K562 (cell line): ENCODE measurements at places on chromosomes 1 and 21.
A peak's percentile ranks its signal among the peaks of the same experiment; 100 is the strongest.

DNA sequence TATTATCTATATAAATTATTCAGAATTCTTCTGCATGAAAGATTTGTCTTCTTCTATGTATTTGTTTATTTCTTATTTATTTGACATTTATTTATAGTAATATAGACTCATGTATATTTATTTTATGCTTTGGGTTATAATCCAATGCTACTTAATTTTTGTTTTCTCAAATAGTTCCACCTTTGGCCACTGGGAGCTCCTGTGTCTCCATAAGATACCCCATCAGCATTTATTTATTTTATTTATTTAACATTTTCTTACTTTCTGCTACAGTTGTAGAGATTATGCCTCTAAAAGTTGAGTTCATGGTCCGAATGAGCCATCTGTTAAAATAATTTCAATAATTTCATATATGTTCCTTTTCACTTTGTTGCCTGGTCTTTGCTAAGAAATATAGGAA, 289.4 kb downstream of the ADGRL2 start:
- H3K27me3 ChIP-seq = no peaks in the 10 kb centered on the region
- no peaks in the 10 kb centered on the region for H3K36me3 ChIP-seq
- no peak for DNase-seq
- no peaks in the 10 kb centered on the region for H3K4me1 ChIP-seq

DNA sequence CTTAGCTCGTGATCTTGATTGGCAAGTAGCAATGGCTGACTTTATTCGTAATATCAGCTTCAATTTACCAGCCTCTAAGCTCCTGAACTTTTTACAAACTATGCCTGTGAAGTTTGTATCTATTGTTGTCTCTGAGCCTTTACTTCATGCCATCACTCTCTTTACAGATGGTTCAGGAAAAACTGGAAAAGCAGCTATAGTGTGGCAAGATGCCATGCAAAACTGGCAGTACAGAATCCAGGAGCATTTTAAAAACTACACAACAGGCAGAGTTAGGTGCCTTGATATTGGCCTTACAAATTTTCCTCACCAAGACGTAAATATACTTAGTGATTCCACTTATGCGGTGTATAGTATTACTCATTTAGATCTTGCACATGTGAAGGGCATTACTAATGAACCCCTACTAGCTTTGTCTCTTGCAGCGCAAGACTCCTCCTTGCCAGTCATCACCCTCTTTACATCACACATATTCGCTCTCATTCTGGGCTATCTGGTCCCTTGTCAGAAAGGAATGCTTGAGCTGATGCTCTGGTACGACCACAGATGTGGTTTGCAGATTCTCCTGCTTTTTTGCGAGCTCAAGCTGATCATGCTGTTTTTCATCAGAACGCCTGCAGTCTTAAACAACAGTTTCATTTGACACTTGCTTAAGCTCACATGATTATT, 36.3 kb downstream of the CLCA1 start:
- no peak for DNase-seq
- H3K4me3 ChIP-seq = no peak overlapping the region
- H3K4me1 ChIP-seq = no peaks in the 10 kb centered on the region
- H3K27ac ChIP-seq = no peak overlapping the region
- H3K36me3 ChIP-seq = no peaks in the 10 kb centered on the region
- peaks cover 21% of the 10 kb centered on the region for H3K27me3 ChIP-seq

DNA sequence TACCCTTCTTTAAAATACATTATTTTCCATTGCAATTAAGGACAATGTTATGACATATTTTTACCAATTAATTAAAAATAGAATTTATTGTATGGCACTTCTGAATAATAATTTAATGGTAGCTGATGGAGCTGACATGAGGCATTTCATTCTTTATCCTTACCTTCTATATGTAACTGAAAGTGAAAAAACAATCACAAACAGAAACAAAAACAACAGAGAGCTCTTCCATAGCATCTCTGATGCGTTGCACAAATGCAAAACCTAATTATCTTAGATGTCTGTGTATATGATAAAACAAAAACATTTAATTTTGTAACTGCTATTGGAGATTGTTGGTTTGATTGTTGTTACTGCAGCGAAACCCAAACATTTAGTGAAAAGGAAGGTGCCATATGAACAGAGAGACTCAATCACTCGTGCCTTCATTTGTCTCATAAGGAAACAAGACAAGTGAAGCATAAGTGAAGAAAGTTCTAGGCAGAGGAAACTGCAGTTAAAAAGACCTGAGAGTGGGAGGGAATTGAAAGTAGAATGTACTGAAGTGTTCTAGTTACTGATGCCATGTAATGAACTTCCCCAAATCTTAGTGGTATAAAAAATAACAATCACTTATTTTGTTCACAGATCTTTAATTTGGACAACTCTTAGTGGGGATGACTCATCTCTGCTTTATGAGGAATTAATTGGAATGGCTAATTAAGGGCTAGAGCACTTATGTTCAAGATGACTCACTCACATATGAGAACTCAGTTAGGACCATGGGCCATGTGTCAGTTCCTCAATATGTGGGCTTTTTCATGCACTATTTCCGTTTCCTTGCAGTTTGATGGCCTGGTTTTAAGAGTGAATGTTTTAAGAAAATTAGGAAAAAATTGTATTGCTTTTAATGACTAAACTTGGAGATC, 245.0 kb upstream of the OLFM3 start:
- H3K4me3 ChIP-seq = no peak overlapping the region
- H3K36me3 ChIP-seq = no peaks in the 10 kb centered on the region
- DNase-seq = no peak
- no peak overlapping the region for H3K27ac ChIP-seq
- no peaks in the 10 kb centered on the region for H3K27me3 ChIP-seq
- no peaks in the 10 kb centered on the region for H3K4me1 ChIP-seq

DNA sequence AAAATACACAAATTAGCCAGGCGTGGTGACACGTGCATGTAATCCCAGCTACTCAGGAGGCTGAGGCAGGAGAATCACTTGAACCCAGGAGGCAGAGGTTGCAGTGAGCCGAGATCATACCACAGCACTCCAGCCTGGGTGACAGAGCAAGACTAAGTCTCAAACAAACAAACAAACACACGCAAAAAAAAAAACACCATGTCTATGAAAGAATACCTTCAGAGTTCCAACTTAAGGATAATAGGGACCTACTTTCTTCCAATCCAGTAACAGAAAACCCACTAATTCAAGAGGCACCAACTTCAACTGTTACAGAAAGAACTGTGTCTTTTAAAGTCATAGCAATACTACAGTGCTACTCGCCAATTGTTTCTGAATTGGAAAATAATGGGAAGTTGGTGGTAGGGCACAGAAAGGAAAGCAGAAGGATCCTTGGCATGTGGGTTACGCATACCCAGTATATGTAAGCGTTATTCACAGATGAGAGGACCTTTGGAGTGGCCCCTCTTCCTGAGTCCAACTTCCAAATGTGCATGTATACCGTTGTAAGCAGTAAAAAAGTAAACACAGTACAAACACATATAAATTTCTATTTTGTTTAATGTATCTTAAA, 87.0 kb downstream of the ACBD6 start:
- H3K4me1 ChIP-seq = no peaks in the 10 kb centered on the region
- no peak overlapping the region for H3K27ac ChIP-seq

GRCh38 chr1:70896224-70896623, 151.4 kb downstream of the PTGER3 start:
- H3K4me3 ChIP-seq = no peak overlapping the region
- no peak for DNase-seq
- no peaks in the 10 kb centered on the region for H3K36me3 ChIP-seq
- no peak overlapping the region for H3K27ac ChIP-seq
- H3K27me3 ChIP-seq = no peaks in the 10 kb centered on the region

DNA sequence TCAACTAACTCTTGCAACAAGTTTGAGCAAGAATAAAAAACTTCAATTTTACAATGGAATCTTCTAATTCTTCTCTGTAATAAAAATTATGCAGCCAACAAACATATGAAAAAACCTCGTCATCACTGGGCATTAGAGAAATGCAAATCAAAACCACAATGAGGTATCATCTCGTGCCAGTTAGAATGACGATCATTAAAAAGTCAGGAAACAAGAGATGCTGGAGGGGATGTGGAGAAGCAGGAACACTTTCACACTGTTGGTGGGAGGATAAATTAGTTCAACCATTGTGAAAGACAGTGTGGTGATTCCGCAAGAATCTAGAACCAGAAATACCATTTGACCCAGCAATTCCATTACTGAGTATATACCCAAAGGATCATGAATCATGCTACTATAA, 327.5 kb upstream of the LYPLAL1 start:
- H3K27ac ChIP-seq = no peak overlapping the region
- H3K4me3 ChIP-seq = no peak overlapping the region
- no peaks in the 10 kb centered on the region for H3K4me1 ChIP-seq
- no peak for DNase-seq

GRCh38 chr1:6056572-6056948, 10.9 kb downstream of the KCNAB2 start:
- H3K4me1 ChIP-seq = no peaks in the 10 kb centered on the region
- no peaks in the 10 kb centered on the region for H3K36me3 ChIP-seq
- DNase-seq = no peak
- H3K27ac ChIP-seq = no peak overlapping the region

GRCh38 chr1:89170170-89171066, 5.4 kb downstream of the GBP7 start:
- H3K4me3 ChIP-seq = no peak overlapping the region
- H3K36me3 ChIP-seq = no peaks in the 10 kb centered on the region

GRCh38 chr21:45251635-45252447, 35.9 kb downstream of the POFUT2 start:
- DNase-seq = no peak
- no peak overlapping the region for H3K27ac ChIP-seq
- H3K27me3 ChIP-seq = peaks cover 63% of the 10 kb centered on the region
- H3K4me3 ChIP-seq = no peak overlapping the region
- H3K4me1 ChIP-seq = peaks cover 38% of the 10 kb centered on the region

GRCh38 chr1:157580179-157580827, 17.6 kb downstream of the FCRL4 start:
- no peak overlapping the region for H3K27ac ChIP-seq
- peak; percentile 65 for DNase-seq
- no peaks in the 10 kb centered on the region for H3K36me3 ChIP-seq
- peaks cover 5% of the 10 kb centered on the region; the same call in 1 of the 2 replicates for H3K27me3 ChIP-seq
- H3K4me3 ChIP-seq = no peak overlapping the region

DNA sequence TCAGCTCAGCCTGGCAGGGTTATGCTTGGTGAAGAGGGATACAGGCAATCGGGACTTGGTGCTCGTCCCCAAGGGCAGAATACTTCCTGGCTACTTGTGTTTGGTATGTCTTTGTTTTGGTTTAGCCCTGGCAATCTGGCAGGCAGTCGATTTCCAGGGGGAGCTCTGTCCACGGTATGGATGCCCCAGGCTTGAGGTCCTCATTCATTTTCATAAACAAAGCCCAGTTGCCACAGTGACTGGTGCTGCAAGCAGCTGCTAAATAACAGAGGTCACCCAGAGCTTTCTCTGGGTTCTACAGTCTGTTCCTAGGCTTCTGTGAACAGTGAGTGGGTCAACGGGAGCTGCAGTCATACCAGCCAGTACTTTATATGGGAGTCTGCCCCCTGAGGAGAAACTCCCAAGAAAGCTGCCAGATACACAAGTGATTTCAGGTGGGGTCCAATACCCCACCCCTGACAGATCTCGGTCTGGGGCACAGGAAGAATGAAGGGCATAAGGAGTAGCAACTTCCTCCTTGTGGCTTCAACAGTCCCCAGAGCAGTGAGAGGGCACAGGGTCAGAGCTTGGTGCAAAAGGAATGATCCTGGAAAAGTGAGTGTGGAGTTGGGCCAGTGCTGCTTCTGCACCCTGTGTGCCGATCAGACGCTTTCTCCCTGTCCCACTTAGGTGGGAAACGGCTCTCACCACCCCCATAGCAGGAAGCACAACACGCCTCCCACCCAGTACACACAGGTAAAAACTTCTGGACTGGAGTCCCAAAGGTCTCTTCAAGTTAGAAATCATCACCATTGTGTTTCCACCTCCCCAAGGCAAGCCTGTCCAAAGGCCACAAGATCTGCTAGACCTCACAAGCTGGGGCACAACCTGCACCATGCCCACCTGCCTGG, 55.5 kb downstream of the TGFBR3 start:
- no peak for DNase-seq
- H3K27me3 ChIP-seq = no peaks in the 10 kb centered on the region
- H3K4me1 ChIP-seq = no peaks in the 10 kb centered on the region
- H3K4me3 ChIP-seq = no peak overlapping the region
- no peaks in the 10 kb centered on the region for H3K36me3 ChIP-seq
